ENCODE measurements at places on chromosomes 1 and 21.
A peak's percentile ranks its signal among the peaks of the same experiment; 100 is the strongest.

DNA sequence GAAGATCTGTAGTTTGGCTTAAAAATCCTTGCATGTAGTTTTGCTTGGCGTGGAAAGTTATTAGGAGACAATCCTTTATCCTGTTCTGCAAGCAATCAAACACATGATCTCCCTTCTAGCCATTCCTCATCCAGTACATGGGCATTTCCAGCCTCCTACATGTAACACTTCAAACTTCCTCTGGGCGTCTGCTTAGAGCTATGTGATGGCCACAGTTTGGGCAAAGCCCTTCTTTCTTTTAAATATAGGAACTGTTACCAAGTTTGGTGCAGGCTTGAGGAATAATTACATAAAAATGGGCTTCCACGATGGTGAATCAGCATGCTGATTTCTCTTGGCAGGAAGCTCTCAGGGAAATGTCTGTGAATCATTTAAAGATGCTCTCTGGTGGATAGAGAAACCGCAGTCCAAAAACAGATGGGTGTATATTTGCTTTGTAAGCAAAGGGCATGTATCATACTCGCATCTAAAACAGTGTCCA lies 176.9 kb upstream of the FMN2 start:
- DNase-seq, result no peak

- no peak for DNase-seq
These were observed 27.2 kb upstream of the SELENON start for GRCh38 chr1:25772692-25773245.

GRCh38 chr1:168506204-168506819 lies 37.5 kb downstream of the XCL2 start:
- DNase-seq, result no peak

DNA sequence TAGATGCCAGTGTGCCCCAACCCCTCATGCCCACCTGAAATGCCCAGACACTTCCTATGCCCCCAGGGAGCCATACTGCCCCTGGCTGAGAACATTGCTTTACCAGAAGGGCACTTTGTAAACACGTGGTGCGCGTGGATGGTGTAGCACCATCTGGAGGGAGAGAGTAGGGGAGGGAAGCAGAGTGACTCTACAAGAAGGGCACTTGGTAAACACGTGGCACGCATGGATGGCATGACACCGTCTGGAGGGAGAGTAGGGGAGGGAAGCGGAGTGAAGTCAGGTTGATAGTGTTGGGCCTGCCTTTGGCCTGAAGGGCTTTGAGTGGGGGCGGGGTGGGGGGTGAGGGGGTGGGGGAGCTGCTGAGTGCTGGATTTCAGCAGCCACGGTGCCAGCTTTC lies 324.0 kb upstream of the VAMP3 start:
- DNase-seq, result no peak

DNA sequence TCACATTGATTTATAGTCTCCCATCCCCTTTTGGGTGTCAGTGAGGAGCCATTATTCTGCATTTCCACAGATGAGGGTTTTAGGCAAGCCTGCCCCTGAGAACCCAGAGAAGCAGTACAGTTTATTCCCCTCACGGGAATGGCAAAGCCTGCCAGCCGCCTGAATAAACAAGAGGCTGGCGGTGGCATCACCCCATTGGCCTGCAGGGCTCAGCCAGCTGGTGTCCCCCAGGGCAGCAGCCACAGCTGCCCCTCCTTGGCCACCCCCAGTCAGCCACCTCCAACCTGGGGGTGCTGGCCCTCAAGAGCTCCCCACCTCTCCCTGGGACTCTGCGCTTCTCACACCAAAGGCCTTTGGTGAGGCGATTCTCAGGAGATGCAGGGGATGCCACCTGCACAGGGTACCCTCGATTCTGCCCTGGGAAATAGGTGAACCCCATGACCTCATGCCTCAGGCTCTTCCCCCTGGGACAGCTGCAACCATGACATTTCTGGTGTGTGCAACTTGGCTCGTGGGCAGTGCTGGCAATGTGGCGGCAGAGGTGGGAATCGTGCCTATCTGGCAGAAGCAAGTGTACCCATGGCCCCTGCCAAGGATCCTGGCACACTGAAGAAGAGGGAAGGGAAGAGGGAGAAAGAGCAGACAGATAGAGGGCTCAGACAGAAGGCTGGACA lies 14.0 kb downstream of the OLFML2B start:
- DNase-seq, result no peak

DNA sequence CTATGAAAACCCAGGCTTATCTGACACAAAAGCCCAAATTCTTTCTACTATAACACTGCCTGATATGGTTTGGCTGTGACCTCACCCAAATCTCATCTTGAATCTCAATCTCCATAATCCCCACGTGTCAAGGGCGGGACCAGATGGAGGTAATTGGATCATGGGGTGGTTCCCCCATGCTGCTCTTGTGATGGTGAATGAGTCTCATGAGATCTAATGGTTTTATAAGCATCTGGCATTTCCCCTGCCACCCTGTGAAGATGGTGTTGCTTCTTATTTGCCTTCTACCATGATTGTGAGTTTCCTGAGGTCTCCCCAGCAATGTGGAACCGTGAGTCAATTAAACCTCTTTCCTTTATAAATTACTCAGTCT lies 123.3 kb upstream of the USP24 start:
- DNase-seq, result no peak

GRCh38 chr1:2145946-2146835 lies 48.4 kb downstream of the FAAP20 start:
- DNase-seq, result no peak

DNA sequence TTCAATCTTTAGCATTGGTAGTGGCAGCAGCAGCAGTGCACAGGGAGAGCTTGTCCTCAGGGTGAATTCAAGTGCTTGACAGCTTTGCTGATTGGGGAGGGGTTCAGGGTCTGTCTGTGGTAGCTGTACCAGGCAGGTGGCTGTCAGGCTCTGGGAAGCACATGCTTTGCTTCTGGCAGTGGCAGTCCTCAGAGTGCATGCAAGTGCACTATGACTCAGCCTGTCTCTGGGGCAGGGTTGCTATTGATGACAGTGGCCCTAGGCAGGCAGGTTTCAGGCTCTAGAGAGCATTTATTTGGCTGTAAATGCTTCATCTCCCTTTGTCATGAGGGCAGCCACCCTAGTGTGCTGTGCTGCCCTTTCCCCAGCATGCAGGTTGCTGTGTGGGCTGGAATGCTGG lies 251.9 kb upstream of the LRRC7 start:
- no peak for DNase-seq

DNA sequence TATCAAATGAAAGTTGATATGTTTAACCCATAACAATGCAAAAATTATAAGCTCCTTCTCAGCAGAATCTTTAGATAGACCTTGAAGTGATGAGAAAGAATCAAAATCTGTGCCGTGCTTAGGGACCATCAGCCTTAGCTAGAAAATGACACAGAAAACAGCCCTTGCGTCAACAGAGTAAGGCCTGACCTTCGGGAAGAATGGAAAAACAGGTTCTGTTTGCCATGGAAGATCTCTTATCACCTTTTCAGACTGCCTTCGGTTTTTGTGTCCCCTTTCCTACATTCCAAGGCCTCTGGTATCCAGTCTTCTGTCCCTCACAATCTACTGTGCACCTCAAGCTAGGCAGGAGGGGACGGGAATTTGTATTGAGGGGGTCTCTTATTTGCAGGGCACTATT lies 37.6 kb upstream of the DPT start:
- no peak for DNase-seq

DNA sequence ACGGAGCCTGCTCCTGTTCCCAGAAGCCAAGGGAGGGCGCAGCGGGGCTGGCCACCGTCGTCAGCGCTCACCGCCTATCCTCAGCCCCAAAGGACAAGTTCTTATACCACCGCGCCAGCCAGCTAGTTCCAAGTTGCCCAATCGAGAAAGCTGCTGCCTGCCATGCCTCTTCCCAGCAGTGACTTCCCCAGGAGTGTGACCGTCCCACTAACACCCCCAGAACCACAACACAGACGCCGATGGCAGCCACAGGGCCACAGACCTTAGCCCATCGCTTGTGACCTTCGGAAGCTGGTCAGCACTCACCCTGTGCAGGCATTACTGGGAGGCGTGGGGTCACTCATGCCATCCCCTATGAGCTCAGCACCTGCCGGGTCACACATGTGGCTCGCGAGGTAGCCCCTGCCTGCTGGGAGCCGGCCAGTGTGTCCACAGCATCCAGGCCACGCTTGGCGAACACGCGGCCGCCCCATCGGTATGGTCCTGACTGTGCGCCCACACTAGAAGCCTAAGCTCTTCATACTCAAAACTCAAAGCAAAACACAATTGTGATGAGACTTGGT lies 20.1 kb downstream of the NADK start:
- DNase-seq, result no peak

GRCh38 chr1:153963030-153963849 lies at the start of gene SLC39A1:
TSS of gene SLC39A1 (minus strand) at chr1:153963537. CDS start at chr1:153962715, 822 bp downstream.
- peak; percentile 91 for DNase-seq

GRCh38 chr1:108947871-108948525 lies 15.3 kb downstream of the CLCC1 start:
- no peak for DNase-seq

- DNase-seq, result no peak
These were observed 36.6 kb upstream of the PLA2G5 start for GRCh38 chr1:20033420-20033819.

DNA sequence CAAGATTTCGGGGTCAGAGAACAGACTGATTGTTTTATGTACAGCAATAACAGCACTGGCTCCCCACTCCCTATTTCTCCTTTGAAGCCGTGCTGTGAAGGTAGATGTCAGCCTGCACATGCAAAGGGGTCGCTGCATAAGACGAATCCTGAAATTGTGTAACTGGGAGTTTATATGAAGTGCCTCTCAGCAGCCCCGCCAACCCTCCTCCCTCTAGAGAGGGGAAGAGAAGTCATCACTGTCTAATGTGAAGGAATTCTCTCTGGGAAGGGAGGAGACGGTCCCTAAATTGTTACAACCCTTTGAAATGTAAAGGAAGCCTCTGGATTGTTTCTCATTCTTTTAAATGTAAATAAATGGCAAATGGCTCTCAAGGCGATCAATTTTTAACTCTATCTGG lies 545.3 kb downstream of the PLA2G4A start:
- no peak for DNase-seq

GRCh38 chr21:45379171-45379900 lies 25.6 kb upstream of the COL18A1 start:
- no peak for DNase-seq

- DNase-seq, result no peak
These were observed 546 bp downstream of the SPOCD1 start for GRCh38 chr1:31815307-31815645.

GRCh38 chr1:67135354-67135753 lies 584 bp upstream of the C1orf141 start:
- no peak for DNase-seq

GRCh38 chr1:238789916-238790667 lies 596.3 kb upstream of the CHRM3 start:
- DNase-seq, result no peak

DNA sequence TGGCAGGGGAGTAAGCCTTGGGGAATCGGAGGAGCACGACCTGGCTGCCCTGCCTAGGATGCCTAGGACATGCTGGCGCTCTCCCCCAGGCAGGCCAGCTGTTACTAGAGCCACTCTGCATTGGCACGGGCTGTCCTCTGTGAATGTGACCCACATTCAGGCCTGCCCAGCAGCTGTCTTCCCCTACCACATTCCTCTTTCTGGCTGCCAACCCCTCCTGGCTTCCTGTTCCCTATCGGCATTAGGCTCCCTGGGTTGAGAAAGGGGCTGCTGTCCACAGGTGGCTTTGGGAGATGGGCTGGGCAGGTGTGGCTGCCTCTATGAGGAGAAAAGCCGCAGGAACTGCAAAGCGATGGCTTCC lies 2.3 kb upstream of the NFASC start:
- DNase-seq, result no peak

DNA sequence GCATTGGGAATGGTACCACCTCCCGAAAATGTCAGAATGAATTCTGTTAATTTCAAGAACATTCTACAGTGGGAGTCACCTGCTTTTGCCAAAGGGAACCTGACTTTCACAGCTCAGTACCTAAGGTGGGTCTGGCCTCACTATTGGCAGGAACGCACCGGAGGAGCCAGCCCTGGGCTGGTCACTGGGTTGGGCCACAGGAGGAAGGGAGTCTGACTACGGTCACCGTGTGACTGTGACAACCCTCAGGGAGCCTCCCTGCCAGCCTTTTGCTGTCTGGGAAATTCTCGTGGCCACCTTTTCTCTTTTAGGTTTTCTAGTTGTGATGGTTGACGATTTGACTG lies 2.2 kb downstream of the IL10RB start:
- DNase-seq, result no peak

DNA sequence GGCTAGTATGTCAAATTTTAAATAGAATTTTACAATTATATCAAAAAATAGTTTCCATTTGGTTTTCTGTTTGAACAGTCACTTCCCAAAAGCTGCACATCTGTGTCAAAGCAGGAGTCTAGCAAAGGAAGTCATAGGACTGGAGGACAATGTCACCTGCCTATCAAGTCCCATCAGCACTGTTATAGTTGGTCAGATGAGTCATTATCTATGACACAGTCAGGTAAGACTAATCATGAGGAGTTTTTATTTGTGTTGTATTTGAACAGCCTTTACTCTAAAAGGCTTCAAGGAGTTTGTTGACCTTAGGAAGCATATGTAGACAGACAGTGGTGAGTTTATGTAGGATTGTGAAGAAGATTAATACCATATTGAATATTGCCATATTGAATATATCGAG lies 74.2 kb upstream of the QSOX1 start:
- no peak for DNase-seq

DNA sequence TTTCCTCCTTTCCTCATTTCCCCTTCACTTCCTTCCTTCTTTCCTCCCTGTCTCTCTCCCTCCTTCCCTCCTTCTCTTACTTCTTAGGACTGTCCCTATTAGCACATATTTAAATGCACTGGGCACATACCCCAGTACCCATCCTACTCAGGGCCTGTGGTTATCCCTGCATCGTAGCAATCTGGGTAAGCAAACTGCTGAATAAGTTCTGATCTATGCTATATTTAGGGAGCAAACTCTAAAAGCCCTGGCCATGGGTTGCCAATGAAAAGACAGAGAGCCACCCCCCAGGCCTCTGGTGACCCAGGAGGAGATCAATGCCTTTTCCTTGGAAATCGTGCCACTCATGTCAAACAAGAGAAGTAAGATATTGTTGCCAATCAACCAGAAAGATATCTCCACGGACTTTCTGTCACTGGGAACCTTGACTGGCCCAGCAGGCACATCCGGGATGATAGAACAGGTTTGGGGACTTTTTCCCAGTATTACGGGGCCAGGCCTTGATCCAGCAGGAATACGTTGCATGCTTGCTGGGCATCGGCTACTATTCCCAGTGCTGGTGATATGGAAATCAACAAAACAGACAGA lies 5.4 kb downstream of the FAM3B start:
- DNase-seq, result no peak

- no peak for DNase-seq
These were observed 11.7 kb downstream of the NDC1 start for GRCh38 chr1:53826367-53826766.

- DNase-seq, result no peak
These were observed 52.8 kb downstream of the RAP1GAP start for GRCh38 chr1:21616372-21616771.
